Activated naive CD8-positive, alpha-beta T cell treated with anti-CD3 and anti-CD28 coated beads for 36 hours (primary cell): ENCODE measurements at places on chromosomes 2 and 18. TPM values are rescaled to one million over a fixed set of nuclear protein-coding genes. Genes with fewer than 3 reads are reported as not detected.
A peak's percentile ranks its signal among the peaks of the same experiment; 100 is the strongest.

The HOXD13 gene
- total RNA-seq, result not detected

The HOXD10 gene
- total RNA-seq, result not detected

The LCT gene
- 0.31 TPM for total RNA-seq

The CDK5R2 gene
- total RNA-seq, result not detected

The ZSWIM2 gene
- total RNA-seq, result not detected

DNA sequence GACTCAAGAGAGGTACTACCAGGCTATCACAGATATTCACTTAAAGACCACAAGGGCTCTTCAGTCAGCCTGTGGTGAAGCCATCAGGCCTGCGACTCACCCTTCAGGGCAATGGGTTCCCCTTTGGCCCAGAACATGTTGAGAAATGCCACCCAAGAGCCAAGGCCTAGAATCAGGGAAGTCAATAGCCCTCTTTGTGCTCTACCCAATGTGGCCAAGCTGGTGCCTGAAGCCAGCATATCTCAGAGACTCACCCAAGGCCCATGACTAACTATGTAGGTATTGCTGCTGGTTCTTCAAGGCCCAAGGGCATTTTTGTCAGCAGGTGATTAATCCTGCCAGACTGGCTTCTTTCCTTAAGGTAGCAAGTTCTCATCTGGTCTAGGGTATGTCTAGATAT, 338.9 kb upstream of the SETBP1 start:
- no peaks in the 10 kb centered on the region for H3K36me3 ChIP-seq
- DNase-seq, result no peak
- H3K4me3 ChIP-seq, result no peak overlapping the region
- no peaks in the 10 kb centered on the region for H3K4me1 ChIP-seq
- H3K27ac ChIP-seq, result no peak overlapping the region
- no peaks in the 10 kb centered on the region for H3K27me3 ChIP-seq

- H3K4me3 ChIP-seq, result no peak overlapping the region
- H3K27ac ChIP-seq, result no peak overlapping the region
- H3K4me1 ChIP-seq, result no peaks in the 10 kb centered on the region
- peaks cover 22% of the 10 kb centered on the region for H3K27me3 ChIP-seq
- H3K36me3 ChIP-seq, result no peaks in the 10 kb centered on the region
Measured at GRCh38 chr2:233674995-233675394, 3.3 kb downstream of the UGT1A9 start.

DNA sequence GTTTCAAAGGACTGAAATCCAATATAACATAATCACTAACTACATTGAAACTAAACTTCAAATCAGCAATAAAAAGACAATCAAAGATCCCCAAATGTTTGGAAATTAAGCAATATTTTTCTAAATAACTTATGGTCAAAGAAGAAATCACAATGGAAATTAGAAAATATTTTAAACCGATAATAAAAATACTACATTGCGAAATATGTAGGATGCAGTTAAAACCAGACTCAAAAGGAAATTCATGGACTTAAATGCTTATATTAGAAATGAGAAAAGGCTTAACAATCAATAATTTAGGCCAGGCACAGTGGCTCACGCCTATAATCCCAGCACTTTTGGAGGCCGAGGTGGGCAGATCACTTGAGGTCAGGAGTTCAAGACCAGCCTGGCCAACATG, 79.0 kb upstream of the HAAO start:
- no peaks in the 10 kb centered on the region for H3K4me1 ChIP-seq
- no peak overlapping the region for H3K4me3 ChIP-seq
- no peaks in the 10 kb centered on the region for H3K27me3 ChIP-seq
- DNase-seq, result no peak
- H3K27ac ChIP-seq, result no peak overlapping the region

- H3K4me1 ChIP-seq, result peaks cover 59% of the 10 kb centered on the region
- H3K36me3 ChIP-seq, result peaks cover 49% of the 10 kb centered on the region
- H3K4me3 ChIP-seq, result no peak overlapping the region
- DNase-seq, result no peak
- no peak overlapping the region for H3K27ac ChIP-seq
Measured at GRCh38 chr2:63846487-63846886, 4.8 kb downstream of the UGP2 start.

DNA sequence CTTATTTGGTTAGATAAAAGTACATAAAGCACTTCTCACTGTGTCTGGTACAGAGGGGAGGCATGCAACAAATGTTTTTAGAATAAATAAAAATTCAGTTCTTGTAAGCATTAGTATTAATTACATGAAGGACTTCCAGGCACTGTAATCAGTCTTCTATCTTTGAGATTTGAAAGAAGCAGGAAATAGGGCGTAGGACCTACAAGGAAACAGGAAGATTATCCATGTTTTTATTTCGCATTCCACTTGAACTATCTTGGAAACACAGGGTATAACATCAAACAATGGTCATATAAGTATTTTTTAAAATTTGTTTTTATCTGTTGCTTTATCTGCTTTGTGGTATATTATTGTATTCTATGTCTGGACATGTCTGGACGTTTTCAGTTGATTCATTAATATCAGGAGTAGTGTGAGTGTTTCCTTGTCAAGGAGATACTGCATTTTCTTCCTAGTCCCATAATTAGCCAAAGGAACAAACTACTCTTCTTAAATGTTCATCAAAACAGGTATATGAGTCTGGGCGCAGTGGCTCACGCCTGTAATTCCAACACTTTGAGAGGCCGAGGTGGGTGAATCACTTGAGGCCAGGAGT, 32.5 kb downstream of the BMPR2 start:
- H3K27ac ChIP-seq, result no peak overlapping the region
- DNase-seq, result no peak
- peaks cover 1% of the 10 kb centered on the region for H3K36me3 ChIP-seq
- H3K4me1 ChIP-seq, result peaks cover 8% of the 10 kb centered on the region

DNA sequence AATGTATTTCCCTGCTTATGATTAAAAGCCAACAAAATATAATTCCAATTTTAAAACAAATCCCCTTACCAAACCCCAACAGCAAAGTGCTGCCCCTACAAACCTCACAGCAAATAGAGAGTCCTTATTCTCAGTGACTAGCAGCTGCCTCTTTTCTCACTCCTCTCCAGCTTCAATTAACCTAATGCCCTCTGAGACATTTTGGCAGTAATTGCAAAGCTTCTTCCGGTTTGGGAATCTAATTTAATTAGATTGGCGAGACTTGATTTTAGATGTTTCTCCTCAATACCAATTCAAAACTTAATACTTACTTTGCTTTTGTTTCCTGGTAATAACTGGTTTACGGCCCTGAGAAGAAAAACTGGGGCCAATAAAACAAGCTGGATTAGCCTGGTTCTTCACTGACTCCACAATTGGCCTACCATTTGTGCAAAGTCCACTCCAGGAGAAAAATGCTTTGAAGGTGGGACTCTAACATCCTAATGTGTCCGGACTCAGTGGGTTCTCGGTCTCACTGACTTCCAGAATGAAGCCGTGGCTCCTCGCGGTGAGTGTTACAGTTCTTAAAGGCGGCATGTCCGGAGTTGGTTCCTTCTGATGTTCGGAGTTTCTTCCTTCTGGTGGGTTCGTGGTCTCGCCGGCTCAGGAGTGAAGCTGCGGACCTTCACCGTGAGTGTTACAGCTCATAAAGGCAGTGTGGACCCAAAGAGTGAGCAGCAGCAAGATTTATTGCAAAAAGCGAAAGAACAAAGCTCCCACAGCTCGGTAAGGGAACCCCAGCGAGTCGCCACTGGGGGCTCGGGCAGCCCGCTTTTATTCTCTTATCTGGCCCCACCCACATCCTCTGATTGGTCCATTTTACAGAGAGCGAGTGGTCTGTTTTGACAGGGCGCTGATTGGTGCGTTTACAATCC, 52.8 kb downstream of the SLC35F5 start:
- DNase-seq, result no peak
- no peak overlapping the region for H3K27ac ChIP-seq
- no peaks in the 10 kb centered on the region for H3K27me3 ChIP-seq
- H3K4me3 ChIP-seq, result peak overlapping the region; percentile 32
- peaks cover 4% of the 10 kb centered on the region for H3K36me3 ChIP-seq
- peaks cover 23% of the 10 kb centered on the region for H3K4me1 ChIP-seq

DNA sequence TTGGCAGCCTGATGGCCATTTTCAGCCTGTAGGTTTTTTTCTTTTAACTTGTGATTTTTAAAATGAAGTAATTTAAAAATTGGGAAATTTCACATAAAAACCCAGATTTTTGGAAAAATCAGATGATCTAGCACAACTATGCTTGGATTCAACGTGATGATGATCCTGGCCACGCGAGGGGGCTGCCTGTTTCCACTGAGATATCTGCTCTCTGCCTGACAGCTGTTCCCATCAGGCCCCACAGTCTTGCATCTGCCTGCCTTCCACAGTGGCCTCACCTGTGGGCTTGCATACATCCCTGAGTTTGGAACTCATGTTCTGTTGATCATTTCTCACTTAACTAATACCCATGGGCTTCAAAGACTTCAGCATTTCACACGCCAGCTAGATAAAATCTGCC, 92.1 kb upstream of the FZD5 start:
- no peaks in the 10 kb centered on the region for H3K4me1 ChIP-seq
- H3K36me3 ChIP-seq, result peaks cover 4% of the 10 kb centered on the region
- no peak overlapping the region for H3K27ac ChIP-seq
- H3K27me3 ChIP-seq, result no peaks in the 10 kb centered on the region
- no peak overlapping the region for H3K4me3 ChIP-seq

GRCh38 chr2:27263287-27264252, 723 bp upstream of the SLC30A3 start:
- peaks cover 16% of the 10 kb centered on the region for H3K4me1 ChIP-seq
- DNase-seq, result no peak
- peaks cover 47% of the 10 kb centered on the region for H3K27me3 ChIP-seq

- peaks cover 2% of the 10 kb centered on the region for H3K36me3 ChIP-seq
- H3K4me3 ChIP-seq, result no peak overlapping the region
- no peak overlapping the region for H3K27ac ChIP-seq
- peaks cover 5% of the 10 kb centered on the region for H3K4me1 ChIP-seq
- peak; percentile 9 for DNase-seq
- peaks cover 51% of the 10 kb centered on the region for H3K27me3 ChIP-seq
Measured at GRCh38 chr2:130963196-130963848, 126.6 kb downstream of the ARHGEF4 start.

GRCh38 chr2:204473224-204473623, 72.1 kb upstream of the PARD3B start:
- DNase-seq, result no peak
- no peak overlapping the region for H3K4me3 ChIP-seq
- peaks cover 8% of the 10 kb centered on the region for H3K27me3 ChIP-seq
- no peaks in the 10 kb centered on the region for H3K36me3 ChIP-seq
- H3K27ac ChIP-seq, result no peak overlapping the region
- H3K4me1 ChIP-seq, result no peaks in the 10 kb centered on the region

DNA sequence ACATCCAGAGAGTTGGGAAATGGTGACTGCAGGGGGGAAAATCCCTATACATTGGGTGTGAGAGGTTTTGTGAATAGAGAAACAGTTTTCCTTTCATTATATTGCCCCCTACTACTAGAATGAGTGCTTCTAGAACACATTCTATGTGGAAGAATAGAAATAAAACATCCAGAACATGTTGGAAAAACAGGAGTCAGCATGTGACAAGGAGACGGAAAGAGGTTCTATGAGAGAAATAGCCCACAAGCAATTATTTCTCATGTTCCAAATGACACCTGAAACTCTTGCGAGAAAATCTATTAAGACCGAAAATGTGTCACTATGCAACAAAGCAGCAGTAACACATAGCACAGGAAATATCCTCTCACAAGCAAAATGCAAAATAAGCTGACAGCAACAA, 202.7 kb upstream of the SPOPL start:
- H3K27me3 ChIP-seq, result no peaks in the 10 kb centered on the region
- no peak overlapping the region for H3K4me3 ChIP-seq
- no peaks in the 10 kb centered on the region for H3K4me1 ChIP-seq
- no peak overlapping the region for H3K27ac ChIP-seq
- no peak for DNase-seq

- peaks cover 64% of the 10 kb centered on the region for H3K36me3 ChIP-seq
- peaks cover 19% of the 10 kb centered on the region for H3K4me1 ChIP-seq
- no peak for DNase-seq
- no peak overlapping the region for H3K4me3 ChIP-seq
- H3K27ac ChIP-seq, result no peak overlapping the region
Measured at GRCh38 chr2:95099910-95100309, 21.7 kb downstream of the MRPS5 start.
